HFF-Myc (cell line): ENCODE measurements at places on chromosomes 11 and 22.

- DNase-seq, result no peak
Observed at GRCh38 chr11:102001657-102002338, 45.4 kb upstream of the CFAP300 start.

DNA sequence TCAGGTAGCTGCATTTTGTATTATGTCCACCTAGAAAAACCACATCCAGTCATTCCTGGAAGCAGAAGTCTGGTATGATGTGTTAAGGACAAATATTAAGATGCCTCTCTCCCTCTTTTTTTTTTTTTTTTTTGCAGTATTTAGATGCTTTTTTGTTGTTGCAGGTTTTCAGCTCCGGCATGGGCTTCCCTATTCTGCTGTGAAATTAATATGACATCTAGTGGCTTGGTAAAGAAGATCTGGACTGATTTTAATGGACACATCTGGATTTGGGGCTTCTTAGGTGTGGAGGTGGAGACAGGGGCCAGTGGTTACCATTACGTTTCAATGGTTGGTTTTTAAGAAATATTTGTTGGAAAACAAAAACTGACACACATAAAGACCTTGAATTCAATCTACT, 47.5 kb upstream of the RASSF10 start:
- no peak for DNase-seq

GRCh38 chr22:28412109-28412508, 267.5 kb downstream of the TTC28 start:
- DNase-seq, result no peak

DNA sequence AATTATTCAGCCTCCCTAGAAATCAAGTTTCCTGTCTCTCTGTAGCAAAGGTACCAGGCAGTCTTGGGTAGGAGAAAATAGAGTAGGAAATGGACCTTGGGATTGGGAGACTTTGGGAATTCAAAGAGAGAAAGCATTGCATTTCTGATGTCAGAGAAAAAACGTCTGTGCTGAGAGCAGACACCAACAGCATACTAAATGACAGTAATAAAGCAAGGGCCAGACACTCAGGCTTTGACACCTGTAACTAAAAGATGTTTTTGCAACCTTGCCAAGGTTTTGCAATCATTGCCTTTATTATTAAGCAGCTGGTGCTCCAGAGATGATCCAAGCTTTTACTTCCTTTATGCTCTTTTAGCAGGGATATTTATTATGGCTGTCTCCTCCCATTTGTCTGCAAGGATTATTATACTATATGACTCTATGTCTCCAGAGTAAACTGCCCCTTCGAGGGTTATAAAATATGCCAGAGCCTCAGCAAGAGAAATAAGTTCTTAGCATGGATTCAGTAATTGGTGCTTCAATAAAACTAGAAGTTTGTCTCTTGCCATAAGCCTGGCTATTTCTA, 85.2 kb upstream of the GRAMD1B start:
- no peak for DNase-seq

DNA sequence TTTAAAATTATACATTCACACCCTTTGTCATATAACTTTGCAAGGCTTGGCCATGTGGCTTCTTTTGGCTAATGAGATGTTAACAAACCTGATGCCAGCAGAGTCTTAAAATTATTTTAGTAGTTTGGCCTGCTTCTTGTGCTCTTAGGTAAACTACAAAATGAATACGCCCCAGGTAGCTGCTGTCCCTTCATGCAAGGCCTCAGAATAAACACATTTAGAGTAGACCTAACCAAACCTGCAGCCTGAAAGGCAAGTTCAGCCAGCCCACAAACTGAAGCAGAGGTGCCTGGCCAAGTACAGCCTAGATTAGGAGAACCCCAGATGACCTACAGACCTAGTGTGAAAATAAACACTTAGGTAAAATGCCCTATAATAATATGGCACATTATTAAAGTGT, 50.2 kb downstream of the PHF21A start:
- no peak for DNase-seq

- DNase-seq, result no peak
Observed at GRCh38 chr11:9459667-9460321, 1.0 kb upstream of the ZNF143 start.

- peak; percentile 97 for DNase-seq
Observed at GRCh38 chr11:8832571-8833260, 78.3 kb upstream of the AKIP1 start.

DNA sequence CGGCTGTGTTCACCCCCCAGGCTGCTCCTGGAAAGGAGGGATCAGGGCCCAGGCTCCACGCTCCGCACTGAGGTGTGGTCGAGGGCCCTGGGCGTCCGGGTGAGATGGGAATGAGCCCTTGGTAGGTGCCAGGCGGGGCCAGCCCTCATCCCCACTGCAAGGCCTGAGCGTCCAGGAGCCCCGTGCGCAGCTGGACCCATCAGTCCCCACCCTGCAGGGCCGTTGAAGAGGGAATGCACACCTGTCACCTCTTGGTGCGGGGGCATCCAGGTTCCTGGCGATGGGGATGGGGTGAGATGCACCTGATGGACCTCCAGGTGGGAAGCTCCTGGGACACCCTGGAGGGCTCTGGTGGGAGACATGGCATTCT, 72.2 kb downstream of the KCNQ1 start:
- no peak for DNase-seq

DNA sequence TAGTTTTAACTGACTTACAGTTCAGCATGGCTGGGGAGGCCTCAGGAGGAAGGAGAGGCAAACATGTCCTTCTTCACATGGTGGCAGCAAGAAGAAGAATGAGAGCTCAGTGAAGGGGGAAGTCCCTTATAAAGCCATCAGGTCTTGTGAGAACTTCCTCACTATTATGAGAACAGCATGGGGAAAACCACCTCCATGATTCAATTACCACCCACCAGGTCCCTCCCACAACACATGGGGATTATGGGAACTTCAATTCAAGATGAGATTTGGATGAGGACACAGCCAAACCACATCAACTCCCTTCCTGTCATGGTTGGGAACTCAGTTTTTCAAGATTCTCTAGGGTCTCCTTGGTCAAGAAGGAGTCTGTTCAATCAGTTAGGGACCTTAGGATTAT, 432.9 kb upstream of the CNTN5 start:
- DNase-seq, result no peak

- no peak for DNase-seq
Observed at GRCh38 chr11:107666911-107667613, 44.8 kb downstream of the SLN start.

- DNase-seq, result no peak
Observed at GRCh38 chr11:84560206-84560605, 1066.9 kb downstream of the DLG2 start.

DNA sequence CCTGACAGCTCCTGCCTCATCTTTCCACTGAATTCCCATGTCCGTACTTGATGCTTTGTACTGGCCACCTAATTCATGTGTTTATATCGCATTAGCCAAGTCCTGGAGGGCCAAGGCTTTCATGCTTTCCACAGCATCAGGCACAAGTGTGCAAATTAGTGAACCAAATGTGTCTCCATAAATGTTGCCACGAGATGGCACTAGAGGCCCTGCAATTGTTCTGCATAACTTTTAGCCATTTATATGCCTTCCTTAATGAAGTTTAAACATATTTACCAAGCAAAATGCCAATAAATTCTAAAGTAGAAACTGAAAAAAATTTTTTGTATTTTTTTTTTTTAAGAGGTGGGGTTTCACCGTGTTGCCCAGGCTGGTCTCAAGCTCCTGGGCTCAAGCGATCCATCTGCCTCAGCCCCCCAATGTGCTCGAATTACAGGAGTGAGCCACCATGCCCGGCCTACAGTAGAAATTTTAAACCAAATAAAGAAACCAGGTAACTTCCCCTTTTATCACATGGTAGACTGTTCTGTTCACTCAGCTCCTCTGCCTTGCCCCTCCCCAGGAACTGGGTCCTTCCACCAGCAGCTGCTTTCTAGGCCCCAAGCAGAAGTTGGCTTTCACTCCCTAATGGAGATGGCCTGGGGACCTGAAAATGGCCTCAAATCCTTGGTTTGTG, 20.8 kb upstream of the IL18BP start:
- DNase-seq, result no peak

DNA sequence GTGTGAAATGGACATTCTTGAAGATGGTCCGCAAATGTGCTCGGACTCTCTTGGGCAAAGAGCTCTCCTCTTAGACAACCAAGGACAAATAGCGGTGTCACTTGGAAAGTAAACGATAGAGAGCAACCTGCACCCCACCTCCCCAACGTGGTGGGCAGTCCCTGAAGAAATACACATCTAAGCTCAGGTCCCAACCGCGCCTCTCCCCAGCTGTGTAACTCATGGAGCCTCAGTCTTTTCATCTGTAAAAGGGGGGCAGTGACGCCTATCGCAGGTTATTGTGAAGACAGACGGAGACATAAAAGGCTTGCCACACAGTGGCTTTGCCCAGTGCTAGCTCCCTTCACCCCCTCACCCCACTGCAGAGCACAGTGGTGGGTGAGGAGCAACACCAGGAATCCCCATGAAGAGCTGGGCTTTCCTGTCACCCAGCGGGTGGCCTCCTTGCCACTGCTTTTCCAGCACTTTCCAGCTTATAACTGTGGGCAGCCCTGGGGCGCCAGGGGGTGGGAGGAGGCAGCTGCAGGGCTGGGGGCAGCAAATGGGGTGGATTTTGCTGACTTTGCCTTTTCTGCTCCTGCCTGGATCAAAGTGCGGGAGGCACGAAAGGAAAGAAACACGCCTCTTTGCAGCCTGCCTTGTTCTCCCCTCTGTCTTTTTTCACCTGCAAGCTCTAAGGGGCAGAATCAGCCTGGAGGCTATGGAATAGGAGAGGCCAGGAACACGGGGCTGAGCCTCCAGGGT, 73.7 kb upstream of the TSPAN18 start:
- no peak for DNase-seq
